ENCODE measurements at places on chromosomes 6 and 20.

GRCh38 chr6:134703206-134703605, 246.7 kb downstream of the ALDH8A1 start:
- DNase-seq, result no peak
- H3K4me3 ChIP-seq, result no peak overlapping the region
- H3K27me3 ChIP-seq, result peaks cover 15% of the 10 kb centered on the region
- no peak overlapping the region for H3K27ac ChIP-seq
- no peaks in the 10 kb centered on the region for H3K4me1 ChIP-seq

GRCh38 chr20:21237956-21238799, 65.0 kb upstream of the XRN2 start:
- H3K36me3 ChIP-seq, result no peaks in the 10 kb centered on the region
- H3K27ac ChIP-seq, result no peak overlapping the region
- no peaks in the 10 kb centered on the region for H3K27me3 ChIP-seq
- DNase-seq, result no peak
- H3K4me1 ChIP-seq, result no peaks in the 10 kb centered on the region

- H3K27me3 ChIP-seq, result peaks cover 3% of the 10 kb centered on the region
- no peak overlapping the region for H3K27ac ChIP-seq
- no peak overlapping the region for H3K4me3 ChIP-seq
- no peaks in the 10 kb centered on the region for H3K36me3 ChIP-seq
Measured at GRCh38 chr20:6866741-6867140, 99.3 kb downstream of the BMP2 start.

GRCh38 chr6:9520417-9521151, 894.3 kb downstream of the TFAP2A start:
- no peak for DNase-seq
- H3K27ac ChIP-seq, result no peak overlapping the region
- no peaks in the 10 kb centered on the region for H3K27me3 ChIP-seq
- H3K4me1 ChIP-seq, result no peaks in the 10 kb centered on the region

GRCh38 chr20:62735331-62735821, 26.7 kb downstream of the NTSR1 start:
- no peaks in the 10 kb centered on the region for H3K36me3 ChIP-seq
- peak overlapping the region; percentile 29 for H3K27ac ChIP-seq
- H3K4me1 ChIP-seq, result peaks cover 21% of the 10 kb centered on the region
- no peaks in the 10 kb centered on the region for H3K27me3 ChIP-seq

- H3K27ac ChIP-seq, result no peak overlapping the region
- DNase-seq, result peak; percentile 21
- no peak overlapping the region for H3K4me3 ChIP-seq
- no peaks in the 10 kb centered on the region for H3K27me3 ChIP-seq
- H3K4me1 ChIP-seq, result peaks cover 6% of the 10 kb centered on the region
Measured at GRCh38 chr6:170210026-170210390, 80.9 kb downstream of the DLL1 start.
